ENCODE measurements at places on chromosomes 13 and 19. TPM values are rescaled to one million over a fixed set of nuclear protein-coding genes. Genes with fewer than 3 reads are reported as not detected.
A peak's percentile ranks its signal among the peaks of the same experiment; 100 is the strongest.

- DNase-seq = no peak
These were observed 89.0 kb downstream of the DOCK9 start for GRCh38 chr13:98888890-98889279.

GRCh38 chr19:52237771-52238400, 31.5 kb upstream of the ZNF766 start:
- peak; percentile 8 for DNase-seq

DNA sequence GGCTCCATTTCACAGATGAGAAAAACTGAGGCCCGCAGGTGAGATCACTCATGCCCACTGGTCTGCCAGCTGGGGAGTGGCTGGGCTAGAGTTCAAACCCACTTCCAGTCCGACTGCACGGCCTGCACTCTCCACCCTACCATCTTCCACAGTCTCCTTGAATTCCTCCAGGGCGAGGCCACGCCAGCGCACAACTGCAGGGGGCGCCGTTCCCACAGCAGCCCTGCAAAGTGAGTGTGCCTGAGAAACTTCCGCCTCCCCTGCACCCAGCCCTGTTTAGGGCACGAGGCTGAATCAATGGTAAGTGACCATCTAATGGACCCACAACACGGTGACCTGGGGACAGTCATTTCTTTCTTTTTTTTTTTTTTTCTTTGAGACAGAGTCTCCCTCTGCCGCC, 829 bp upstream of the ATCAY start:
- DNase-seq = no peak

DNA sequence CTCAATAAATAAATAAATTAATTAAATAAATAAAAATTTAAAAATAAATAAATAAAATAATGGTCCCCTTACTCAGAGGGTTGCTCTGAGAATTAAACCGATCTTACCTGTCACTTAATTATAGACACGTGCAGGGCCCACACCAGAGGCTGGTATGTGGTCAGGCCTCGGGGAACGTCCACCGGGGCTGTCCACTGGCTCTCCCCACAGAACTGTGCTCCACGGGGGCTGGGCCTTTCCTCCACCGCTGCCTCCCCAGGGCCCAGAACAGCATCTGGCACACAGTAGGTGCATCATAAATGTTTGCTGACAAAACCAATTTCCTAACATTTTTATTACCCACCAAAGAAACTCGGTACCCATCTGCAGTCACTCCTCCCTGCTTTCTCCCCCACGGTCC, 69.2 kb downstream of the CEBPG start:
- DNase-seq = no peak

DNA sequence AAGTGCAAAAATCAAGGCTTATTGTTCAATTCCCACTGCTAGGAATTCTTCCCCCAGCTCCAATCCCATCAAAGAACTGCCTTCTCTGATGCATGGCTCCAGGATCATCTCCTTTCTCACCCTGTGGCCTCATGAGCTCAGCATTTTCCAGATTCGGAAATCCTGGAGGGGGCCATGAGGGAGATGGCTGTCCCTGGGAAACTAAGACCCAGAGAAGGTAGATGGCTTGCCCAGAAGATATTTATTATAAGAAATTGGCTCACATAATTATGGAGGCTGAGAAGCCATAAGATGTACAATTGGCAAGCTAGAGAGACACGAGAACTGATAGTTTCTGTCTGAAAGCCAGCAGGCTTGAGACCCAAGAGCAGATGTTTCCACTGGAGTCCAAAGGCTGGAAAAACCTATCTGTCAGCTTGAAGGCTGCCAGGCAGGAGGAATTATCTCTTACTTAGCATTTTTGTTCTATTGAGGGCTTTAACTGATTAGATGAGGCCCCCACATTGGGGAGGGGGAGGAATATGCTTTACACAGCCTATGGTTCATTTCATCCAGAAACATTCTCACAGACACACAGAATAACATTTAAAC, 58.6 kb downstream of the GADD45B start:
- no peak for DNase-seq

GRCh38 chr19:34131100-34131499, 41.2 kb upstream of the LSM14A start:
- DNase-seq = no peak

DNA sequence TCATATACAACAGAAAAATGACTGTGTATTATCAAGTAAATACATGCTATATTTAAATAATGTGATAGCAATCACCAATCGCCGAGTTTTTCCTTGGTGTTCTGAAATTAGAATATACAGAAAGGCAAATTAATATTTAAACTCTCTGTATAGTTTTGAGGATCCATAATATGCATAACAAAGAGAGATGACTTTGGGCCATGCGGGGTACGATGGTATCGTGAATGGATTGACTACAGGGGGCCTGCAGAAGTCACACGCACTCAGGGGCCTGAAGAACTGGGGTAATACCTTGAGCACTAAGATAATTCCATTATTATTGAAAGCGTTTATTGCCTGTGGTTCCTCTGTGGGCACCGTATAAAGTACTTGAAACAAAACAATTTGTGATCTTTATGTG, 314.0 kb downstream of the TEX29 start:
- no peak for DNase-seq

GRCh38 chr19:41795031-41795461, 1.3 kb upstream of the CEACAM3 start:
- DNase-seq = no peak

- DNase-seq = no peak
These were observed 17.3 kb downstream of the SIGLEC8 start for GRCh38 chr19:51440846-51441409.

GRCh38 chr19:51458899-51459505, 748 bp upstream of the SIGLEC8 start:
- no peak for DNase-seq

GRCh38 chr19:50152578-50152977, 10.5 kb downstream of the IZUMO2 start:
- DNase-seq = no peak

- no peak for DNase-seq
These were observed 75.6 kb downstream of the SIPA1L3 start for GRCh38 chr19:37982655-37983054.

DNA sequence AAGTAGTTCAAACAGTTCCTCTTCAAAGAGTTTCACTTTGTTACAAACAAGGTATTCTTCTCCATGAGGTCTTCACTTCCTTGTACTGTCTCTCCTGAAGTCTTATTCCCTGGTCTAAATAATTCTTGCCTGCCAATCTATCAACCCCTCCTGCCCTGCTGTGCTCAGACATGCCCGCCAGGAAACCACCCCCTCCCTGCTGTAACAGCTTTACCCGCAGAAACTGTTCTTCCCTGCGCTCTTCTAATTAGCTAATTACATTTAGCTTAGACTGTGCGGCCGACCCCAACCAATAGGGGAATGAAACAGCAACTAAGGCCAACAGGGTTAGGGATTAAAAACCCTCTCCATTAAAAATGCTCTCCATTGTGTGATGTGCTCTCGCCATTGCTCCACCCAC, 46.7 kb downstream of the ZNF846 start:
- DNase-seq = no peak

- no peak for DNase-seq
These were observed 34.4 kb upstream of the FBXL3 start for GRCh38 chr13:77061362-77061761.

DNA sequence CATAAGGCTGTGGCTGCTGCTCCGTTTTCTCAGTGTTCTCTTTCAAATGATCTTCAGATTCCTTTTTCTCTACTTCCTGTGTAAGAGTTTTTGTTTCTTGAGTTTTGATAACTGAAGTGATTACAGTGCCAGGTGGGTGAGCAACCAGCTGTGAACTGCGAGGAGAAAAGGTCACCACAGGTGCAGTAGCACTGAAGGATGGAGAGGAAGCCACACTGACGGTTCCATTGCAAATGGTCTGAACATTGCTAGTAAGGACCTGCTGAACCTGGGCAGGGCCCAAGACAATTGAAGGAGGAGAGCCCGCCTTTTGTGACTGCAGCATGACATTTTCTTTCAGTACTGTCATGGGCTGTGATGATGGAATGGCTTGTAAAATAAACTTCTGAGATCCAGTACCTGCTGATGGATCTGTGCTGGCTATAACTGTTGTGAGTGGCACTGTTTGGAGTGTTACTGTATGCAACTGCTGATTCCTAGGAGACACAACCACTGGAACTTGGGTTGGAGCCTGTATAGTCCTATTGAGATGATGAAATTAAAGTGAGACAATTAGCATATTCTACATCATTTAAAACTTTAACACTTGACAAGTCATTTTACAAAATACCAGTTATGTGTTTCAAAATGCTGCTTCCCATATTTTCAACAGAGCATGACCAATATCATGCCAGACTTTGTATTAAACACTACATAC, 85.5 kb downstream of the ELF1 start:
- DNase-seq = no peak

GRCh38 chr13:42041011-42041683, 7.3 kb upstream of the DGKH start:
- DNase-seq = no peak

DNA sequence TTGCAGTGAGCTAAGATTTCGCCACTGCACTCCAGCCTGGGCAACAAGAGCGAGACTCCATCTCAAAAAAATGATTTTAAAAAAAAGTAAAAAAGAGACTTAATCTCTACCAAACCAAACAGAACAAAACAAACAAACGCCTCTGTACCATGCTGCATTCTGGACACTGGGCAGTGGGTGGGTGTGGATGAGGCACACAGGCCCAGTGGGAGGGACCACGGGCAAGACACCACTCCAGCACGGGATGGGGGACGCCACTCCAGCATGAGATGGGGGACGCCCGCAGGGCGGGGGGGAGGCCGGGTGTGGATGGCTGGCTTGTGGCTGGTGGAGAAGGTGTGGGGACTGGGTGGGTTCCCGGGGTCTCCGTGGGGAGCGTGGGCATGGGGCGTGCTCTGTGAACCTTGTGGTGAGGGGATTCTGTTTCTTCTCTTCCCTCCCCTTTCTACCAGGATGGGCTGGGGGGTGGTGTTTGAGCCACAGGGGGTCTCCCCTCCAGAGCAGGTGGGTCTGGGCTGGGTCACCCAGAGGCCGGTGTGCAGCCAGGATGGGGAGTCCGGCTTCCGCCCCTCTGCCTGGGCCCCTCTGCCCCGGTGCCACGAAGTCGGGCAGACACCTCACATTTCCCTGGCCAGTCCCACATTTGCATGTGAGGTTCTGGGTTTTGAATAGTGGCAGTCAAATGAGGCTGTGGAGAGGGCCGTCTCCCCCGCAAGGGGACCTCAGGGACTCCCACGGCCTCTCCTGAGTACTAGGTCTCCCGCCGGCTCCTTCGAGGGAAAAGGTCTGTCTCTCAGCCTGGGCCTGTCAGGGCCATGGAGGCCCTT, 23.9 kb upstream of the MATK start:
- no peak for DNase-seq

DNA sequence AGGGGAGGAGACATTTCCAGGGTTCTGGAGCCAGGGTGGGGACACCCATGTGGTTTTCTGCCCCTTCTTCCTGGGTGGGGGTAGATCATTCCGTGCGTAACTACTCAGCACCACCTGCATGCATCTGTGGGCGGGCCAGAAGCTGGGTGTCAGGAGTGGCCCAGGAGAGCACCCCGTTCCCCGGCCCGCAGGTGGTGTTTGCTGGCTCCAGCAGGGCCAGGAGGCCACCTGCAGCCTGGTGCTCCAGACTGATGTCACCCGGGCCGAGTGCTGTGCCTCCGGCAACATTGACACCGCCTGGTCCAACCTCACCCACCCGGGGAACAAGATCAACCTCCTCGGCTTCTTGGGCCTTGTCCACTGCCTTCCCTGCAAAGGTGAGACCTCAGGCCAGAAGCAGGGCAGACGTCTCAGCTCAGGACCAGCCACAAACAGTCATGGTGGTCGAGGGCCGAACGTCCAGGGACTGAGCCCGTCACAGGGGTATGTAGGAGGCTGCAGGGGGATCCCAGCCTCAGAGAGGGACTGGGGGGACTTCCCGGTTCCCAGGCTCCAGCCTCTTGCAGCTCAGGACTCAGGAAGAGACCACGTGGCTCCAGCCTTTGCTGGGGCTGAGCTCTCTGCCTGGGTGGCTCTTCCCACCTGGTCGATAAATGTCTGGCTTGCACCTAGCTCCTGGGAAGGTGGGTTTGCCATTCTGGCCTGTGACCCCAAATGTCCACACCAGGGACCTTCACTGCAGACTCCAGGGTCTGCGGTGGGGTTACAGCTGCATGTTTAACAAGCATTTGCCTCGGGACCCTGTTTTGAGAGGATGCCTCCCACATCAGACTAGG, 1.6 kb downstream of the FSTL3 start:
- no peak for DNase-seq

GRCh38 chr19:1249990-1250436, 1.6 kb downstream of the MIDN start:
- DNase-seq = no peak

DNA sequence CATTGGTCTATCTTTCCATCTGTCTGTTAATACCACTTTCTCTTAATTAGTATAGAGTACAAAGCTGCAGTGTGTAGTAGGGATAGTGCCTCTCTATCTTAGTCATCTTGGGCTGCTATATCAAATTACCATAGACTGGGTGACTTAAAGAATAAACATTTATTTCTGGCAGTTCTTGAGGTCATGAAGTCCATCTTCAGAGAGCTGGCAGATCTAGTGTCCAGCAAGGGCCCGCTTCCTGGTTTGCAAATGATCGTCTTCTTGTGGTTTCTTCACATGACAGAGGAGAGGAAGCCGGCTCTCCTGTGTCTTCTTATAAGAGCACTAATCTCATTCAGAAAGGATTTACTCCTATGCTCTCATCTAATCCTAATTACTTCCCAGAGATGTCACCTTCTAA, 6.1 kb downstream of the ZNF700 start:
- DNase-seq = no peak

GRCh38 chr13:76189882-76190519, 553.9 kb downstream of the LMO7 start:
- no peak for DNase-seq

DNA sequence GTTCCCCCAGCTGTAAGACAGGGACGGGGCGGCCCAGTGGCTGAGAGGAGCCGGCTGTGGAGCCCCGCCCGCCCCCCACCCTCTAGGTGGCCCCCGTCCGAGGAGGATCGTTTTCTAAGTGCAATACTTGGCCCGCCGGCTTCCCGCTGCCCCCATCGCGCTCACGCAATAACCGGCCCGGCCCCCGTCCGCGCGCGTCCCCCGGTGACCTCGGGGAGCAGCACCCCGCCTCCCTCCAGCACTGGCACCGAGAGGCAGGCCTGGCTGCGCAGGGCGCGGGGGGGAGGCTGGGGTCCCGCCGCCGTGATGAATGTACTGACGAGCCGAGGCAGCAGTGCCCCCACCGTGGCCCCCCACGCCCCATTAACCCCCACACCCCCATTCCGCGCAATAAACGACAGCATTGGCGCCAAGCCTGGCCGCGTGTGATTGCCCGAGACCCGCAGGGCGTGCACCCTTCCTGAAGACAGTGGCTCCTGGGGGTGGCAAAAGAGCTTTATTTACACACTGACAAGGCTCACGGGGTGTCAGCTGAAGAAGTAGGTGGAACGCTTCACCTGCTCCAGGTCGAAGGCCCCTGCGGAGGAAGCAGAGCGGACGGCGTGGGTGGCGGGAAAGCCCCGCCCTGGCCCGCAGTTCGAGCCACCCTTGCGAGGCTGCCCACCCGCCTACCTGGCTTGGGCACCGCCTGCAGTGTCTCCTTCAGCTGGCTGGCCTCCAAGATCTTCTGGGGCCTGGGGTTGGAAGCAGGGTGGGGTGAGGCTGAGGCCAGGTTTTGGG, 16.4 kb downstream of the POLRMT start:
- no peak for DNase-seq

IRS2 gene
- polyA plus RNA-seq = 1.3 TPM

ZNF296 gene
- 0.09 TPM for polyA plus RNA-seq

ZNF442 gene
- polyA plus RNA-seq = 0.36 TPM

BEST2 gene
- polyA plus RNA-seq = not detected

CCDC8 gene
- 6.9 TPM for polyA plus RNA-seq

THSD1 gene
- 4.5 TPM for polyA plus RNA-seq

CSNK1G2 gene
- 48.1 TPM for polyA plus RNA-seq

EFNB2 gene
- 19.4 TPM for polyA plus RNA-seq

SULT2A1 gene
- not detected for polyA plus RNA-seq

ADAT3 gene
- 0.56 TPM for polyA plus RNA-seq

RUBCNL gene
- polyA plus RNA-seq = 0.22 TPM

YJU2 gene
- 14.5 TPM for polyA plus RNA-seq

TNNI3 gene
- polyA plus RNA-seq = not detected
